Urinary bladder (tissue), 4 donors: ENCODE measurements at places on chromosomes 7 and 10. TPM values are rescaled to one million over a fixed set of nuclear protein-coding genes. Genes with fewer than 3 reads are reported as not detected.

LDB3 gene
- 7.1 TPM for total RNA-seq

TEX47 gene
- not detected for total RNA-seq

ITGB8 gene
- total RNA-seq, result 106 TPM

ATXN7L1 gene
- total RNA-seq, result 19.3 TPM

CLRN3 gene
- 0.42 TPM for total RNA-seq
